ENCODE measurements at places on chromosomes 16 and 17.

GRCh38 chr16:68948230-68948910 lies 105.0 kb downstream of the TANGO6 start:
- peak; percentile 52 for DNase-seq

DNA sequence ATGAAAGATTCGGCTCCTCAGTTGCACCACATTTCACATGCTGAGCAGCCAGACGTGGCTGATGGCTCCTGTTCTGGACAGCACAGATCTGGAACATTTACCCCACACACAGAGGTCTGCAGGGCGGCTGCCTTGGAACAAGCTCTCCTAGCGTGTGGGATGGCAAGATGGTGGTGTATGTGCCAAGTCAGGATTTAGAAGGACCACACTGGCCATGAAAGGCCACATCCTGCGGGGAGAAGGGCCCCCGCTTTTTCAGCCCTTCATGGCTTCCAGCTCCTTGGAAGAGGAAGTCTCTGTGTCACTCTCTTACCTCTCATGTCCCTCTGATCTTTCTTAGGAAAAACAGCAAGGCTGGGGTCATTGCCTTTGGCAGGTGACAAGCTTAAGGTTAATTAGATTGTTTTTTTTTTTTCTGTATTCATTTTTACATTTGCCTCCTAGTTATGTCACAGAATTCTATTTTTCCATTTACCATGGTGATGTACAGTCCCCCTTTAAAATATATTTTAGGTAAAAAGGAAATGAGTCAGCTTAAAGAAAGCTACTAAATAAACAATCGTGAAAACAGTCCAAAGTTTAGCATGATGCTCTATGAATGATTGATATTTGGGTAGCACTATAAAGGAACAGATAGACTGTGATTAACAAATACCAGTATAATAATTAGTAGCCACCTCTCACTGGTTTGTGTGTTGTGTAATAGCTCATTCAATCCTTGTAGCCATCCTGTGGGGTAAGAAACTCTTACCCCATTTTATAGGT lies 396.6 kb downstream of the CPPED1 start:
- DNase-seq, result peak; percentile 25

GRCh38 chr17:46771561-46772474 lies 46.7 kb downstream of the WNT3 start:
- DNase-seq, result peak; percentile 22

GRCh38 chr17:28494445-28495188 lies 11.5 kb upstream of the FOXN1 start:
- DNase-seq, result peak; percentile 51

DNA sequence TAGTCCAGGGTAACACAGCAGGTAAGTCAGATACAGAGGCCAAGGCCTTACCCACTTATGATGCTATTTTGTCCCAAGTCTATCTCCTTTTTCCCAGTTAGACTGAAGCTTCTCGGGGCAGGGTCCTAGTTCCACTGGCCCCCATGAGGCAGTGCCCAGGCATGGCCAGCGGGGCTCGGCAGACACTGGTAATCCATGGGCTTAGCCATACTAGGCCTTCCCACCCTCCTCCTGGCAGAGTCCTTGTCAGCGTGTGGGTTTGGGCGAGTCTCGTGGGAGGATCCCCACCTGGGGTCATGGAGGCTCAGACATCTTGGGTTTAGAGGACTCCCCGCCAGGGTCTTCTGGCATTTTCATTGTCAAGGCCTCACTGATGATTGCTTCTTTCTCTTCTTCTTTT lies 84.7 kb upstream of the BRD7 start:
- no peak for DNase-seq

- DNase-seq, result no peak
Observed at GRCh38 chr17:8066841-8067775, 20.4 kb downstream of the ALOX12B start.

- no peak for DNase-seq
Observed at GRCh38 chr17:52149626-52150025, 8.9 kb downstream of the CA10 start.

- peak; percentile 88 for DNase-seq
Observed at GRCh38 chr17:63406689-63407330, 39.3 kb downstream of the CYB561 start.

GRCh38 chr17:81863833-81864768 lies 3.8 kb upstream of the P4HB start:
- no peak for DNase-seq

DNA sequence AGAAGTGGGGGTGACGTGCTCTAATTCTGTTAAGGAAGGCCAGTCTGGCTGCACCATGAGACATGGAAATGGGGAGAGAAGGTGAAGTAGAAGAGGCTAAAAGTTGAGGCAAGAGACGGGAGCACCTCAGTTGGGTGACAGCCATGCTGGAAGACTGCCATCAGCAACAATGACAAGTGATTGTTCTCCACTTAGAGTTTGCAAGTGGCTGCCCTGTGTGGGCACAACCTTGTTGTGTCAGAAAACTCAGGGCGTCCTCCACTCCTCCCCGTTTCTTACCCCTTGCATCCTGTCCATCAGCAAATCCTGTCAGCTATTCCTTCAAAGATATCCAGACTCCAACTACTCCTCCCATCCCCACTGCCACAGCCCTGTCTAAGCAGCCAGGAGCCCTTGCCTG lies 17.6 kb downstream of the CES1 start:
- DNase-seq, result no peak

GRCh38 chr17:9256751-9257629 lies 235.7 kb downstream of the NTN1 start:
- DNase-seq, result peak; percentile 72

DNA sequence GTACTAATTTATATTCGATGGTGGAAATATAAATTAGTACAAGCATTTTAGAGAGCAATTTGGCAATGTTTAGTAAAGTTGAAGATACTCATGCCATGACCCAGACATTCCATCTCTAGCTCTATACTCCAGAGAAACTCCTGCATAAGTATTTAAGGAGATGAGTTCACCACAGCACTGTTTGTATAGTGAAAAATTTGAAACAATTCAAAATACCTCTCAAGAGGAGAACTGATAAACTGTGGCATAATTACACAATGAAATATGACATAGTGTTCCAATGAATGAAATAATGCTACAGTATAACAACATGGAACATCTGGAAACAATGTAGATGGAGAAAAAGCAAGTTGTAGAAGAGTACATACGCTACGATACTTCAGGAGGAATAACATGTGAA lies 48.6 kb upstream of the IRX3 start:
- peak; percentile 12 for DNase-seq

- DNase-seq, result no peak
Observed at GRCh38 chr17:1228781-1229348, 41.4 kb upstream of the BHLHA9 start.

DNA sequence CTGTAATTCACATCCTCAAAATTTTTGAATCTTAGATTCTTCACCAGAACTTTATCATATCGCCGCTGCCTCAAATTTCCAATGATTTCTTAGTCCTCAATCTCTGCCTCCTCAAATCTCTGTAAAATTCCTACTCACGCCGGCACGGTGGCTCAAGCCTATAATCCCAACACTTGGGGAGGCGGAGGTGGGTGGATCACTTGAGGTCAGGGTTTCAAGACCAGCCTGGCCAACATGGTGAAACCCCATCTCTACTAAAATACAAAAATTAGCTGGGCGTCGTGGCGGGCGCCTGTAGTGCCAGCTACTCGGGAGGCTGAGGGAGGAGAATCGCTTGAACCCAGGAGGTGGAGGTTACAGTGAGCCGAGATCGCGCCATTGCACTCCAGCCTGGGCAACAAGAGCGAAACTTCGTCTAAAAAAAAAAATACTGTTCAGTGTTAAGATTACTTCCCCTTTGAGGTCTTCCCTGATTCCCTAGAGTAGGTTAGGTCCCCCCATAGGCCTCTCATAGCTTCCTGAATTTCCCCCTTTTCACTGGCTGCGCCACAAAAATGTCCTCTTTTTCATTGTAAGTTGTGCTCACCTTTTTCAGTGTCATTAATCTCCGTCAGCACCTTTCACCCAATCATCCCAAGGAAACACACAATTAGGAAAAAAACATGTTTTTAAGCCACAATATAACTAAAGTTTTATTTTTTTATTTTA lies 919 bp upstream of the CBX1 start:
- no peak for DNase-seq

- DNase-seq, result no peak
Observed at GRCh38 chr17:3972281-3972731, 8.1 kb upstream of the ATP2A3 start.

GRCh38 chr16:54326266-54326662 lies 39.7 kb upstream of the IRX3 start:
- peak; percentile 40 for DNase-seq

- DNase-seq, result peak; percentile 37
Observed at GRCh38 chr17:72702998-72703397, 389.5 kb downstream of the SLC39A11 start.

- DNase-seq, result no peak
Observed at GRCh38 chr17:68228817-68229570, 18.8 kb upstream of the AMZ2 start.

GRCh38 chr17:40059729-40060475 lies 2.9 kb upstream of the THRA start:
- no peak for DNase-seq

DNA sequence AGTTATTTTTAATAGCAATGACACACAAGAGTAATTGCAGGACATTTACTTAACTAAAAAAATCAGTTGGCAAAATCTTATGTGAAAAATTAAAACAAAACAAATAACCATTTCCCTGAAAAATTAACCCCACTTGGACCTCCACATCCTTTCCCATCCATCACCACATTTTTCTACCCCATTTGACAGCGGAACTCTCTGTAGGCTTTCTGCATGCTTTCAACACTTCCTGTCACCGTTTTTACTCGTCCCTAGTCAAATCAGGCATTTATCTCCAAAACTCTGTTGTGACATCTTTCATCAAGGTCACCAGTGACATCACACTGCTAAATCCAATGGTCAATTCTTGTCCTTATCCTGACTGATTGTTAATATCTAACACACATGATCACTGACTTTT lies 27.5 kb downstream of the KCNJ16 start:
- no peak for DNase-seq

DNA sequence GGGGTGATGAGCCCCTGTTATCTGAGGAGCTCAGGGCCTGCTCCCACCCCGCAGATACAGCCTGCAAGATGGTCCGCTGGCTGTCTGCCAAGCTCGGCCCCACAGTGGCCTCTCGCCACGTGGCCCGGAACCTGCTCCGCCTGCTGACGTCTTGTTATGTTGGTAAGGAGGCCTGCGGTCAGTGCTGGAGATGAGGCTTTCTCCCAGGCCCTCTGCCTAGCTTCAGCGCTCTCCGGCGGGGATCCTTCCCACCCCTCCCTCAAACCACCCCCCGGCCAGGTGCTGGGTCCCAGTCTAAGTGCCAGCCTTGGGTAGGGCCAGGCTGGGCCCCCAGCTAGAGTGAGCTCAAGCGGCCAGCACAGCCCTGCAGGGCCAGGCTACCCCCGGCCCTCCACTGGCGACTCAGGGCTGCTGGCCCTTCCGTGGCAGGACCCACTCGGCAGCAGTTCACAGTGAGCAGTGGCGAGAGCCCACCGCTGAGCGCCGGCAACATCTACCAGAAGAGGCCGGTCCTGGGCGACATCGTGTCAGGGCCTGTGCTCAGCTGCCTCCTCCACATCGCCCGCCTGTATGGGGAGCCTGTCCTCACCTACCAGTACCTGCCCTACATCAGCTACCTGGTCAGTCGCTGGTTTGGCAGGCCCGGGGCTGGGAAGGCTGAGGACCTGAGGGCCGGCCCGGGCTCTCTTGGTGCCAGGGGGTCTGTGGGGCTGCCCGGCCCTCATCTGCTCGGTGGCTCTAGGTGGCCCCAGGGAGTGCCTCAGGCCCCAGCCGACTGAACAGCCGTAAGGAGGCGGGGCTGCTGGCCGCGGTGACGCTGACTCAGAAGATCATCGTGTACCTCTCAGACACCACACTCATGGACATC lies 6.1 kb downstream of the WDR81 start:
- peak; percentile 82 for DNase-seq

GRCh38 chr17:43809121-43809520 lies 23.8 kb downstream of the MPP3 start:
- DNase-seq, result no peak

DNA sequence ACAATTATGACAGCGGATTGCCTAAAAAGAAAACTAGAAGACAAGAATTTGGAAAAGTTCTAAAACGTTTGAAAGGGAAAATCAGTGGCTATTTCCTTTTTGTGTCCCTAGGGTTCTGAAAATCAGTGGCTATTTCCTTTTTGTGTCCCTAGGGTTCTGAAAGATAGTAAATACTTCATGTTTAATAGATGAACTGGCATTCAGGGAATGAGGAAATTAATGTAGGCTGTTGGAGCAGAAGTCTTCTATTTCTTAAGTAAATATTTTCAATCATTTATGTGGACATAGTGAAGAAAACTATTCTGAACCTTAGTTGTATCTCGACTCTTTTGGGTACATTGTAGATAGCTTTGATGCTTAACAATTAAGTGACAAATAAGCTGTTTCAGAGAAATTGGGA lies 78.9 kb downstream of the SHISA6 start:
- DNase-seq, result no peak

DNA sequence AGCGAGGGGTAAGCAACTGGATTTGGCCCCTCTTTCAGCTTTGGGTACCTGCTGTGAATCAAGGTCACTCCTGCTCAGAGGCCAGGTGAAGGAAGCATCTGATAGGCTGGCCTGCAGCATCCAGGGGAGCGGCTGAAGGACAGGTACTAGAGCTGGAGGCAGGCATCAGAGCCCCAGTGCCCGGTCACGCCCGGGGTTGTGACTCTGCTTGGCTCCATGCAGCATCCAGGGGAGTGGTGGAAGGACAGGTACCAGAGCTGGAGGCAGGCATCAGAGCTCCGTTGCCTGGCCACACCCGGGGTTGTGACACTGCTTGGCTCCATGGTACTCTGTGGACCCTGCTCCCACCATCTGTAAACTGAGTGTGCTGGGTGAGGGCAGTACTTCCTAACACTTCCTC lies 189.7 kb downstream of the XYLT1 start:
- DNase-seq, result no peak

- no peak for DNase-seq
Observed at GRCh38 chr16:50712560-50712898, 19.1 kb downstream of the NOD2 start.

- DNase-seq, result peak; percentile 91
Observed at GRCh38 chr16:64416216-64417005, 705.5 kb downstream of the CDH11 start.

GRCh38 chr17:36705874-36706731 lies 104.7 kb downstream of the MRM1 start:
- peak; percentile 22 for DNase-seq

DNA sequence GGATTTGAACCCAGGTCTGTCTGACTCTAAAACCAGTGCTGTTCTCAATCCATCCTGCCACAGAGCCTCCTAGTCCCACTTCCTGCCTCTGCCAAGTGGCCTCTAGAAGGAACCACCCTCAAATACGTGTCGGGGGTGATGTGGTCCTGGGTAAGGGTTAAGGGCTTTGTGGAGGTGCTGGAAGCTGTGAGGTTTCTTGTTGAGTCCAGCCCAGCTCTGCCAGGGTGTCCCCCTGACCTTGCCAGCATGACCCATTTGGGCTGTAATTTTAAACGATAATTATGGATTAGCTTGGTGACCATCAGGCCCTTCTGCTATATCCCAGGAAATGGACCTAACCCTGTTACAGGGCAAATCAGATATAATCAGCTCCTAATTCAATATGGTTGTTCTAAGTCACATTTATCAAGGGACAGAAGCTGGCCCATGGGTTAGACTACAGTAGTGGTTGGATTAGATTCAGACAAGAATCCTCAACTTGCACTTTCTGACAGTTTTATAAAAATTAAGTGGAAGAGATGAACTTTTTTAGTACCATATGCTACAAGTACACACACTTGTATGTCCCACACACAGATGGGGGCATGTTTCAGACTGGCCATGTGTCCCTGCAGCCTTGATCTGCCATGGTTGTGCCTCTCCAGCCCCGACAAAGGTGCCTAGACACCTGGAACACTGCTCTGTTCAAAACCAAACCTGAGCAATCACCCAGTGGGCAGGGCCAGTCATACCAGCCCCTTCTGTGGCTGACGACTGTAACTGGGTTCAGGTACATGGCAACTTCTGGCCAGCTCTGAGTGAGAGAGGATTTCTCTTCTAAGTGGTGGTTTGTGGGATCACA lies 48.0 kb downstream of the SMPD3 start:
- no peak for DNase-seq
